ENCODE measurements at places on chromosomes 7 and 10.

GRCh38 chr7:7529328-7529727 is 6.3 kb downstream of the COL28A1 start:
- no peak for DNase-seq

DNA sequence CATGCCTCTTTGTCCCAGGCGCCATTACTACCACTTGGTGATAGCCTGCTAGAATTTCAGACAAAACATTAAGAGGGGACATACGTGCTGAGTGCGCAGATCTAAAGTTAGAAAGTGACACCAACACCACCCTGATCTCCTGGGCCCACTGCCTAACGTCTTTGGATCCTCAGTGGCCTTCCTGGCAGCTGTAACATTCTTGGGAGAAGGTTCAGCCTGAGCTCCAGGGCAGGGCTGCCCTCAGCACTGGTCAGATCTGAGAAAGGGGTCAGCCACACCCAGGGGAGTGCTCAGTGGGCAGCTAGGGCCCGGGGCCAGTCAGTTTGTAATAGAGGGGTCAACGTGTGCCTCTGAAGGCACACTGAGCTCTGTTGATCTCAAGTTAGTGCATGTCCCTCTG is 48.4 kb downstream of the ZCCHC24 start:
- DNase-seq, result no peak

- no peak for DNase-seq
These were observed 74.0 kb downstream of the TLL2 start for GRCh38 chr10:96439725-96440124.

GRCh38 chr7:76280408-76280807 is 22.1 kb upstream of the HSPB1 start:
- DNase-seq, result no peak

DNA sequence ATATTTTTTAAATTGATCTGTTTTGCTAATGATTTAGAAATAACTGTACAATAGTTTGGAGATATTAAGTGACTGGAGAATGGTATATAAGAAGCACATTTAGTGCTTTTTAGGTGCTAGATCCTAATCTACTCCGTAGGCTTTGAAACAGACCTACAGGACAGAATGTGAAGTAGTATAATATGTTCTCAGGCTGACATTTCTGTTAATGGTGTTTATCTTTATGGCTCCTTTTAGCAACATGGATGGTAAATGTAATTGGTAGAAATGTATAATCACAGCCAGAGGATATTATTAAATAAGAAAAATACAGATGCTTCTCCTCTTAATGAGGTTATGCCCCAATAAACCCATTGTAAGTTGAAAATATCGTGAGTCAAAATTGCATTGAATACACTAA is 30.6 kb upstream of the CCDC7 start:
- no peak for DNase-seq

GRCh38 chr7:138945821-138946220 is 35.4 kb downstream of the KIAA1549 start:
- no peak for DNase-seq

GRCh38 chr7:133623721-133624120 is 370.8 kb downstream of the EXOC4 start:
- no peak for DNase-seq

DNA sequence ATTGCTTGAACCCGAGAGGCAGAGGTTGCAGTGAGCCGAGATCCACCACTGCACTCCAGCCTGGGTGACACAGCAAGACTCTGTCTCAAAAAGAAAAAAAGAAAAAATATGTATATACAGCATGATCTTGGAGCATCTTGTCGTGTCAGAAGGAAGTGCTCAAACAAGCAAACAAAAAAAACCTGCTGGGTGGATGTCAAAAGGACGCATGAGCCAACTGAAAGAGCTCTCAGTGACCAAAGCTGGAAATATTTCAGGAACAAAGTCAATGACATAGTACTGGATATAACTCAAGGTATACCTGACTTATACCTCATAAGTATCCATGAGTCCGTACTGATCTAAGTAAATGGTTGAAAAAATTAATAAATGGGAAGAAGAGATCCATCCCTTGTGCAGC is 94.6 kb upstream of the ANLN start:
- DNase-seq, result no peak

DNA sequence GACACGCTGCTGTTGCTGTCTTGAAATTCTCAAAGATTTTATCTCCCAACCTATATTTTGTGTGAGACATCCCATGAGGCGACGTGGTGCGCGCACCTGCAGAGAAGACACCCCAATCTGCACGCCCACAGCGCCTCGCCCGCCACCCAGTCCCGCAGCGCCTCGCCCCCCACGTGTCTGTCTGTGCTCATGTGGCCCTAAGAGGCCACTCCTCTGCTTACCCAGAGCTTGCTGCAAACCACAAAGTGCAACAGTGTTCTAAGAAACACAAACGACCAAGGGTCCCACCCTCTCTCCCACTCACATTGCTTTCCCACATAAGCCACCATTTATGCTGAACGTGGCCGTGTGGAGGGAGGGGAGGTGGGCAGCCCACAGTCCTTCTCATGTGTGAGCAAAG is 287.2 kb downstream of the PTPRN2 start:
- no peak for DNase-seq

GRCh38 chr7:149865437-149865836 is 8.3 kb upstream of the ATP6V0E2 start:
- DNase-seq, result peak; percentile 79

Data from activated CD4-positive, alpha-beta T cell treated with anti-CD3 and anti-CD28 coated beads, Interleukin-10, Interleukin-2, amounts not matched to agents 100 ng/mL and 50 ng/mL, durations not matched to agents 16 hours and 8 hours (primary cell).